ENCODE measurements at places on chromosomes 6 and 20.

DNA sequence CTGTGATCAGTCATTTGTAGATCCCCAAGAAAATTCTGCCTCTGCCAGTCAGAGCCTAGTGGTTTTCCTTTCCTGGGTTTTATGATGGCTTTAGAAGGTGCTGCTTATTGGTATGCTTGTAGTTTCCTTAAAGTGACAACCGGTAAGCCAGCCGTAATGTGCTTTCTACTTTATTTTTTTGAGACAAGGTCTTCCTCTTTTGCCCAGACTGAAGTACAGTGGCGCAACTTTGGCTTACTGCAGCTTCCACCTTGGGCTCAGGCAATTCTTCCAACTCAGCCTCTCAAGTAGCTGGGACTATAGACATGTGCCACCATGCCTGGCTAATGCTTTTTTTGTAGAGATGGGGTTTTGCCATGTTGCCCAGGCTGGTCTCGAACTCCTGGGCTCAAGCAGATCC is 23.5 kb downstream of the MCM8 start:
- no peak for DNase-seq

DNA sequence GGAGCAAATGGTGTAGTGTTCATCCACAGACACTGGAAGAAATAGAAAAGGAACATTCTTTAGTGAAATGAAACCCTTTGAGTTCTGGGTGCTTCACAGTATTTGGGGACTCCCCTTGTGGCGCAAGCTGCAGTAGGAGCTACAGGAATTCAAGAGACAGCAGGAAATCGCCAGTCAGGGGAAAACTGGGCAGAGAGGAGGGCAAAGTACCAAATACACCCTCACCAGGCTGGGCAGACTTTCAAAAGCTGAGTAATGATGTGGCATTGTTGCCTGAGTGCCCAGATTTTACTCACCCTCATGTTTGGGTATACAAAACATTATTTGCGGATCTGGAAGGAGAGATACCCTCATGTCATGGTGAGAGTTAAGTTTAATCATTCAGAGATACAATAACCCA is 97.9 kb downstream of the SOD2 start:
- DNase-seq, result peak; percentile 65

DNA sequence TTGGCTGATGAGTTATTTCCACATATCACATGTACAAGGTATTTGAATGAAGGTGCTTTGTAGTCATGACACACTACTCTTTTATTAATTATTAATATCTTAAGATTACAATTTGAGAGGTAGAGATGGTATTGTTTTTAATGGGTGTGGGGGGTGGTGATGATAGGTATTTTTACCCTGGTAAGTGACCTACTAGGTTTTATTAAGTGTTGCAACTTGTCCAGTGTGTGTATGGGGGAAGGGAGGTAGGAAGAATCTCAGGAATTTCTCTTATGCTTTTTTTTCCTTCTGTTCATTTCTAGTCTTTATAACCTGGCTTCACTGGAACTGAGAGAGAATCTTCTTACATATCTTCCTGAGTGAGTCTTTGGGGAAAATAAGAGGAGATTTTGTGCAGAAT is 101.4 kb downstream of the LRRC1 start:
- no peak for DNase-seq

DNA sequence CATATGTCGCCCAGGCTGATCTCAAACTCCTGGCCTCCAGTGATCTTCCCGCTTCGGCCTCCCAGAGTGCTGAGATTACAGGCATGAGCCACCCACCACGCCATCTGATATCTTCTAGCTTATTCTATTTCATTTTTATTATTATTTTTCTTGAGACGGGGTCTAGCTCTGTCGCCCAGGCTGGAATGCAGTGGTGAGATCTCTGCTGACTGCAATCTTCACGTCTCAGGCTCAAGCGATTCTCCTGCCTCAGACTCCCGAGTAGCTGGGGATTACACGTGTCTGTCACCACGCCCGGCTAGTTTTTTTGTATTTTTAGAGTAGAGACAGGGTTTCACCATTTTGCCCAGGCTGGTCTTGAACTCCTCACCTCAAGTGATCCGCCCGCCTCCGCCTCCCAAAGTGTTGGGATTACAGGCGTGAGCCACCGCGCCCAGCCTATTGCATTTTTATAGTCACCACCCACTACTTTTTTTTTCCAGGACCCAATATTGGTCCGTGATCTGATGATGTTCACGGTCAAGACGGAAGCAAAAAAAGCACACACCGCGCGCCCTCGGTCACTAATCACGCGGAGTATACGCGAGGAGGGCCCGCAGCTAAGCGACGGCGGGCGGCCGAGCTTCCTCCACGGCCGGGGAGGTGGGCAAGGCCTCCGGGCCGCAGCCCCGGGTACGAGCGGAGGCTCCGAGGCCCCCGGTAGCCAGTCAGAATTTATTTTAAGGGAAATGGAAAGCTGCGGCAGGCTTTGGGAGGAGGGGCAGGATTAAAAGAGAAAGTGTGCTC is 1.1 kb upstream of the LSM14B start:
- peak; percentile 80 for DNase-seq

GRCh38 chr6:118677193-118677592 is 25.8 kb upstream of the CEP85L start:
- no peak for DNase-seq

GRCh38 chr20:34256629-34257124 is 15.5 kb downstream of the ASIP start:
- no peak for DNase-seq

DNA sequence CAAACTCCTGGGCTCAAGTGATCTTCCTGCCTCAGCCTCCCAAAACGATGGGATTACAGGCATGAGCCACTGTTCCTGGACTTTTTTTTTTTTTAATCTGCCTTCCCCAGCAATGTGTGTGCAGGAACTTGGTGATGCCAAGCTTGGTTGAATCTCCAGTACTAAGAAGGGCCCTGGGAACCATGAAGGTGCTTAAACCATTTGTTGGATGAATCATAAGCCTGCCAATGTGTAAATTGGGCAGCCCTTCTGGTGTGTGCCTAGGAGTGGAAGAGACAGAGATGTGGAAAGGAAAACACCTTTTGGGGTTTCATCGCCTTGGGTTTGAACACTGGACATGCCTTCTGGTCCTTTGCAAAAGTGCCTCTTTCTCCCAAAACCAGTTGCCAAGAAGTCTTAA is 7.1 kb upstream of the SPO11 start:
- no peak for DNase-seq

GRCh38 chr6:168302534-168302933 is 17.0 kb downstream of the DACT2 start:
- DNase-seq, result no peak

GRCh38 chr6:43853066-43853650 is 83.1 kb downstream of the VEGFA start:
- DNase-seq, result no peak

- DNase-seq, result peak; percentile 66
These were observed 27.6 kb upstream of the IFNGR1 start for GRCh38 chr6:137246791-137247202.

GRCh38 chr6:160204710-160205109 is 53.9 kb downstream of the SLC22A2 start:
- no peak for DNase-seq

- DNase-seq, result no peak
These were observed 6.0 kb downstream of the ENPP3 start for GRCh38 chr6:131642987-131643611.

GRCh38 chr20:8318965-8319625 is 187.0 kb downstream of the PLCB1 start:
- DNase-seq, result peak; percentile 26

GRCh38 chr6:165300422-165300936 is 8.9 kb downstream of the C6orf118 start:
- DNase-seq, result no peak

GRCh38 chr6:155970472-155970871 is 514.8 kb upstream of the NOX3 start:
- no peak for DNase-seq

DNA sequence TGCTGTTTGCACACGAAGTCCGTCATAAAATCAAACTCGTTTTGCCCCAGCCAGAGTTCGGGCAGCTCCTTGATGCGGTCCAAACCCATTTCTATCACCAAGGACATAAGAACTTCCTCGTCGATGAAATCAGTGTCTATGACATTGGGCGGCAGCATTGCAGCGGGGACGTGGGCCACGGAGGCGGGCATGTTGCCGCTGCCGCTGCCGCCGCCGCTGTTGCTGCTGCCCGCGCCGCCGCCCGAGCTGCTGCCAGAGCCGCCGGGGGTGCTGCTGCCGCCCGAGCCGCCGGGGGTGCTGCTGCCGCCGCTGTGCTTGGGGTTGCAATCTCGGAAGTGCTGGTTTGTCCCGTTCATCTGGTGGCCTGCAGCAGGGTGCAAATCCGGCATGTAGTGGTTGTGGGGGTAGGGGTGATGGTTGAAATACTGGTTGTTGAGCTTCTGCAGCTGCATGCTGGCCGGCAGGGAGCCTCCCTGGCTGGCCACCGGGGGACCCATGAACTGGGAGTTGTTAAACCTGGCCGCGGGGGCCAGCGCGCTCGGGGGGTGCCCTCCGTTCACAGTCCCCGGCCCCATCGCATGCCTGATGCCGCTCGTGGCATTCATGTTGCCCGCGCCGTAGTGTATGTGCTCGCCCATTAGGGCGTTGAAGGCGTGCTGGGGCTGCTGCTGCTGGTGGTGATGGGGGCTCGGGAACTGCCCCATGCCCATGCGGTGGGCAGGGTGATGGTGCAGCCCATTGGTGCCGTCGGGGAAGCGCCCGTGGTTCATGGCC is 1.1 kb downstream of the CITED2 start:
- peak; percentile 79 for DNase-seq

DNA sequence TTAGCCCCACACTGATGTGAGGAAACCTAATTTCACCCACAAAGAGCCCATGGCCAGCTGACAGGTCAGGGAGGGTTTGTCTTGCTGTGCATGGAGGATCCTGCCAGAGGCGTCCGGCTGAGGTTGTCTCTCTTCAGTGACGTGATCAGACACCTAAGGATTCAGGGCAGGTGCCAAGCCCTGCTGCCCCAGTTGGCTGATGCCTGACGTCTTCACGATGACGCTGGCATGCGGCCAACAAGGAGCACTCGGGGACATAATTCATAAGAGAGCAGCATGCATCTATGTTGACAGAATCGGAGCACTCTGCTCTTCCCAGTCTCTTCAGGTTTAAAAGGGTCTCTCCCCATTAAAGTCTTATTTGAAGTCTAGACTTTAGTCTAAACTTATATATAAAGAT is 47.8 kb downstream of the PSMB1 start:
- no peak for DNase-seq

DNA sequence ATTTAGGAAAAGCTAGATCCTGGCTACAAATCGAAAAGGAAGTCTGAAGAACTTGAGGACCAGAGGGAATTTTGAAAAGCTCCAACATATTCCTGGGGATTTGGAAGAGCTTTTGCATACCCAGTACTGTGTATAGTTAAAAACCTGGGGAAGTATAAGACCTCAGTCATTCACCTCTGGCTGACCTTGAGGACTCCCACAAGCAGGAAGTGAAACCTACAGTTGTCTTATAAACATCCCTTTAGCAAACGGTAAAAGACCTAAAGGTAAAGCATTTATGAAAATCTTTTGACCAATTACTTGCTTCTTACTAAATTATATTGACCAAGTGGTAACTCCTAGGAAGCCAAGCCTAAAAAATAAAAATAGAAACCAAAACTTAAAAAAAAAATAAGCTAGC is 175.0 kb downstream of the HAO1 start:
- DNase-seq, result no peak

DNA sequence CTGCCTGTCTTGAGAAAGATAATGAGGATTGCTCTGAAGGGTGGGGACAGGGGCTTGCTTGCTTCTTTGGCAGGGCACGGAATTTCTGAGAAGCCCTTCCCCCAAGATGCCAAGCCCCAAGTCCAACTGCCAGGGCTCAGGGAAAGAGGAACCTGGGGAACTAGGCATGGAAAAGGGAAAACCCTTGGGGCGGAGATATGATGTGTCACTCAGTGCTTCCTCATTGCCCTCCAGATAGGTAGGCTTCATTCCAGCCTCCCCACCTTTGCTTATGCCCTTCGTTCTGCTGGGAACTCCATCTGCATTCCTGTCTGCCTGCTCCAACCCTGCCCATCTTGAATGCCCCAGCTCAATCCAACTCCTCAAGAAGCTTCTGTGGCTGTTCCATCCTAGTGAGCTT is 61.2 kb downstream of the VEGFA start:
- DNase-seq, result peak; percentile 53

- DNase-seq, result no peak
These were observed 39.1 kb upstream of the DDR1 start for GRCh38 chr6:30845183-30845582.

DNA sequence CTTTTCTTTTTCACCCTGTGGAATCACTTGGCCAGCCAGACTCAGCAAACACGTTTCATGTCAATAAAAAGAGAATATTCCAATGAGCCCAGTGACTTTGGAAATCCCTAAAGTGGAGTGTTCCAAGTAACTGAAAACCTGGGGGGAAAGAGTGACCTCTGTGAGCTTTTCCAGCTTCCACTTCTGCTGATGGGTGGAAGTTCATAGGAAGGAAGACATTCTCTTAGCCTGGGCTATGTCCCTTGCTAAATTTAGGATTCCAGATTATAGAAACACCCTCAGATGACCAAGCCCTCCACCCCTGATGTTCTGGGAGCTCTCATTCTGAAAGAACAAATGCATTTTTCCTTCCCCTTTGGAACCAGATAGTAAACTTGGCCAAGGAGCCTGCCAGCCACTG is 44.8 kb upstream of the EDN1 start:
- no peak for DNase-seq

- no peak for DNase-seq
These were observed 11.3 kb downstream of the CST7 start for GRCh38 chr20:24960302-24960801.

DNA sequence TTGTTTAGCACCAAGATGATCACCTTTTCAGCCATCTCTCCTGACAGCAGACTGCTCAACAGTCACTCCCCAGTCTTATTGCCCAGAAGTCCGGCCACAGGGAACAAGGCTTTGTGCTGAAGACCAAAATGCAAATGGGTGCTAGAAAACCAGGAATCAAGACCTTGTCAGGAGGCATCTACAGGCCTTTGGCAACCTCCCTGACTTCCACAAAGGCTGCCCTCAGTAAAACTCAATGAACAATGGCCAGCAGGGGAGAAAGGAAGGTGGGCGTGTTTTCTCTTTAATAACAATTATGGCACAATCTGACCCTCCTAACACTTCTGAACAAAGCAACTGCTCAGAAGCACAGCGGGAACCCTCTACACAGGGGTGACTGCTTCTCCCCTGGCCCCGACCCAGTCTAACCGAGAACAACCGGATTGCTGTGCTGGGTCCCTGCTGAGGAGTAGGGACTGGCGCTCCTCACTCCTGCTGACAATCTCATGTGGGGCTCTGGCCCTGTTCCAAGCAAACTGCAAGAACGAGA is 41.6 kb downstream of the PLCG1 start:
- DNase-seq, result no peak

GRCh38 chr6:139860203-139860602 is 485.8 kb upstream of the CITED2 start:
- no peak for DNase-seq

- no peak for DNase-seq
These were observed 180.0 kb downstream of the TMEM242 start for GRCh38 chr6:157143171-157143889.

DNA sequence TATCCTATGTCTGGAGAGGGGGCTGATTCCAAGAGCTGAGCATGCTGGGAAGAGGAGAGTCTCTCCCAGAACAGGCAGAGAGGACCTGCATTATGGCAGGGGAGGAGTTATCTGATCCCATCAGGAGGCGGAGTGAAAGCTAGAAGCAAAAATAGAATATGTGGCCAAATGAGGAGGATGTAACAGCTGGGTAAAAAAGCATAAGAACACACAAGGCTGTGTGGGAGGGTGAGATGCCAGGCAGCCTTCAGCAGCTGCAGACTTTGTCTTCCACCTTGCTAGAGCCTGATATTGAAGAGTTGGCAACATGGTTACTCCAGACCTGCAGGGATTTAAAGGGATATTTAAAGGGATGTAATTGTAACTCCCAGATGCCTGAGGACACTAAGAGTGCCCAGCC is 167.1 kb downstream of the PTPRT start:
- DNase-seq, result no peak

GRCh38 chr6:116883005-116883404 is 6.0 kb downstream of the RFX6 start:
- DNase-seq, result no peak

Measured in suppressor macrophage treated with lipopolysaccharide for 4 hours (primary cell).